ENCODE measurements at places on chromosomes 13 and 19. TPM values are rescaled to one million over a fixed set of nuclear protein-coding genes. Genes with fewer than 3 reads are reported as not detected.

DNA sequence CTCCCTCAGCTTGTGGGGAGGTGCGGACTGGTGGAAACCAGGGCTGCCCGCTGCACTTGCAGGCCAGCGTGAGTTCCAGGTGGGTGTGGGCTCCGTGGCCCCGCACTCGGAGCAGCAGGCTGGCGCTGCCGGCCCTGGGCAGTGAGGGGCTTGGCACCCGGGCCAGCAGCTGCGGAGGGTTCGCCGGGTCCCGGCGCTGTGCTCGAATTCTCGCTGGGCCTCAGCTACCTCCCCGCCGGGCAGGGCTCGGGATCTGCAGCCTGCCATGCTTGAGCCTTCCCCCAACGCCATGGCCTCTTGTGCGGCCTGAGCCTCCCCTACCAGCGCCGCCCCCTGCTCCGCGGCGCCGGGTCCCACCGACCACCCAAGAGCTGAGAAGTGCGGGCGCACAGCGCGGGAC is 71.6 kb upstream of the ADGRL1 start:
- DNase-seq = no peak

DNA sequence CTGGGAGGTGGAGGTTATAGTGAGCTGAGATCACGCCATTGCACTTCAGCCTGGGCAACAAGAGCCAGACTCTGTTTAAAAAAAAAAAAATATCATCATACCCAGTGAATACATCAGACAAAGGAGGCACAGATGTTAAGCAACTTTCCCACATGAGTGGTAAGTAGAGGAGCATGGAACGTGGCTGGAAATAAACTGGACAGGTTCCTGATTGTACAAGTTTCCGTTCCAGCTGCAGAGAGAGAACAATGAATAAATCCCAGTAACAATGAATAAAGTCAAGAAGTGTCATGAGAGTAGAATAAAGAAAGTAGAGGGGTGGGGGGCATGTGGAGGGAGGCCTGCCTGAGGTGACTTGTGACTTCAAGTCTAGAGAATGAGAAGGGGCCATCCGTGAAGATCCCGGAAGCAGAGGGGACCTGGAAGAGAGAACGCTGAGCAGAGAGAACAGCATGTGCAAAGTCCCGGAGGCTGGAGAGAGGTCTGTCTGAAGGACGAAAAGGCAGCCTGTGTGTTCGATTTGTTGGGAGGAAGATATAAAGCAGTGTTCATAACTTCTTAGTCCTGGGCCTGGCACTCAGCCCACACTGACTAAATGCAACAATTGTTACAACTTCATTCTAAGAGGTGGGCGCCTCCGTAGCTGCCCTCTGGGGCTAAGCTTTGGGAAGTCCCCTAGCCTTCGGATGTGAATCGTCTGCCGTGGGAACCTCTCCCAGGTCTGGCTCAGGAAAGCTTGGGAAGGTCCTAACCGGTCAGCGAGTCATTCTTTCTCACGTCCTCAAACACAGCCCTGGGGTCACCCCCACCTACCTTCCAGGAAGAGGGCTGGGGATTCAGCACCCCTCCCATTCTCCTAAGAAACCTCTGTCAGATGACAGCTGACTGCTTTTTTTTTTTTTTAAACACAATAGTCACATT is 15.3 kb upstream of the ARHGEF18 start:
- no peak for DNase-seq

GRCh38 chr13:104310861-104311260 is 1244.6 kb upstream of the SLC10A2 start:
- no peak for DNase-seq

GRCh38 chr13:91948736-91949135 is 550.3 kb downstream of the GPC5 start:
- DNase-seq = no peak

DNA sequence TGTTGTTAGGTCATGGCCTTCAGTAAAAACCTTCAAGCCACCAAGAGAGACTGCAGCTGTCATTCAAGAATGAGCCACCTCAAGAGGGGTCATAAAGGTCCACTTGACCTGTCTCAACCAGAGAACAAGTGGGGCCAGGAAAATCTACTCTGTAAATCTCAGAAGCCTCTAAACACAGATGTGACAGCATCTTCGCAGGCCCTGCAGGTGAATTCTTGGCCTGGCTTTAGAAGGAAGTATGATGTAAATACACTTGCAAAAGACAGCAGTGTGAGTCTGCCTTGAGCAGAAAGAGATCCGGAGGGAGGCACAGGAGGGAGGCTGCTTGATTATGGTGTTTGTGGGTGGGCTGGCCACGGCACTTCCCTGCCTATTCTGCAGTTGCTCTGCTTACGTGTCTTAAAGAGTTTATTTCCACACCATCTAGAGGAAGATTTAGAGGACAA is 1082.9 kb downstream of the UQCRFS1 start:
- no peak for DNase-seq

DNA sequence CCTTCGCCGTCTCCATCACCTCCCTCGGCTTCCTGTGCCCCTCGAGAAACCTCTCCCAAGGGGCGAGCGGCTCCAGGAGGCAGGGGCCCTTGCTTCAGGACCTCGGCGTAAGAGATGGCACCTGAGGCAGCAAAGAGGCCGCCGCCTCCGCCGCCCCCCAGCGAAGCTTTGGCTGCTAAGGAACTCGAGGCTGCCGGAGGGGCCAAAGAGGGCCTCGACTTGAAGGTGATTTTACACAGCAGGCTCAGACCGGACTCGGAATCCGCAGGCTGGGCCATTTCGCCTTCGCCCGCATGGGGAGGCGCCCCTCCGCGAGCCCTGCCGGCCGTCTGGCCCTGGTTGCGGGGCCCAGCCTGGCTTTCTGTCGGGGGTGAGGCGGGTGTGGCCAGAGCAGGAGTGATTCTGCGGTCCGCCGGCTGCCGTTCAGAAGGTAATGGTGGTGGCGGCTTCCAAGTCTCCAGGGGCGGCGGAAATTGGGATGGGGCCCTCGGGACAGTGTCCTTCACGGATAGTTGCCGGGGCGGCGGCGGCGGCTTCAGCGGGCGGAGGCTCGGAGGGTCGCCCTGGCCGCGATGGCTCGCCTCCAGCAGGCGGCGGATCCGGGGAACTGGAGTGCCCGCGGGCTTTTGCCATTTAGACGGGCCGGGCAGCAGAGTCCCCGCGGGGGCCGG is 1.4 kb downstream of the GGN start:
- no peak for DNase-seq

POU2F2 gene
- 0.83 TPM for total RNA-seq

ZNF442 gene
- 2.6 TPM for total RNA-seq

All from left lobe of liver (tissue), 2 donors.